Sciatic nerve (tissue), 2 donors: ENCODE measurements at places on chromosomes 16 and 17.

- no peak for DNase-seq
Observed at GRCh38 chr17:6780001-6780400, 4.0 kb downstream of the FBXO39 start.

- no peak for DNase-seq
Observed at GRCh38 chr16:54290833-54291655, 4.5 kb upstream of the IRX3 start.

DNA sequence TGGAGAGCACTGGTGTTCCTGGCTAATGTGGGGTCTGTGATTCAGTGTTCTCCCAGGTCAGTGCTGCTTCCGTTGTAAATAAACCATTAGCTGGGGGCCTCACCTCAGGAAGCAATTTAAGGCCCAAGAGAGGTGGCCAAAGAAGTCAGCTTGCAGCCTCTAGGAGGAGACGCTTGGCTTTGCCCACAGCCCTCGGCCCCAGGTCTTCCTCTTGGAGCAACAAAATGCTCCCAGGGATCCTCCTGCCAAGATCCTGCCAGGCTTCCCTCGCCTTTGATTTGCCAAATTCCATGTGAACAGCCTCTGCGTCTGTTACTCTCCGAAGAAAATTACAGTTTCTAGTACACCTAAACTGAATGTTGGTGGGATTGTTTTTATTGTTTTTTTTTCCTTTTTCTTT is 62.4 kb upstream of the TBX2 start:
- no peak for DNase-seq

DNA sequence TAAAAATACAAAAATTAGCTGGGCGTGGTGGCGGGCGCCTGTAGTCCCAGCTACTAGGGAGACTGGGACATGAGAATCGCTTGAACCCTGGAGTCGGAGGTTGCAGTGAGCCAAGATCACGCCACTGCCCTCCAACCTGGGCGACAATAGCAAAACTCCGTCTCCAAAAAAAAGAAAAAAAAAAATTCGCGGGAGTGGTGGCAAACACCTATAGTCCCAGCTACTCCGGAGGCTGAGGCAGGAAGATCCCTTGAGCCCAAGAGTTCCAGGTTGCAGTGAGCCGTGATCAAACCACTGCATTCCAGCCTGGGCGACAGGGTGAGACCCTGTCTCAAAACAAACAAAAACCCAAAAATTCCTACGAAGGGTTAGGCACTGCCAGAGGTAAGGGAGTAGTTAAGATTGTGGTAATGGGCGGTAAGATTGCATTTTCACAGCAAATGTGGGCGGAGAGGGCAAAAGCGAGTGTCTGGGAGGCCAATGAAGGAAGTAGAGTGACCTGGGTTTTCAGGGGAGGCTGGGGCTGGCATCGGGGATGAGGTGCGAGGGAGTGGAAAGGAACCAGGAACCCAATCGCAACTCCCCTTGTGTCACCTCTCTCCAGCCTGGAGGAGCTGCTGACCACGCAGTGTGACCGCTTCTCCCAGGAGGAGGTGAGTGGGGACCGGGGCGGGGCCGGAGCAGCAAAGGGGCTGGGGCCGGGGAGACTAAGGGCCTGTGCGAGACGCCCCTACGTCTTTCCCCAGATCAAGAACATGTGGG is 2.6 kb downstream of the MYL11 start:
- no peak for DNase-seq

- DNase-seq = no peak
Observed at GRCh38 chr16:81940781-81941560, 70.3 kb downstream of the SDR42E1 start.
